ENCODE measurements at places on chromosomes 11 and 22.
A peak's percentile ranks its signal among the peaks of the same experiment; 100 is the strongest.

GRCh38 chr11:128735935-128736605 is 42.2 kb downstream of the FLI1 start:
- DNase-seq, result no peak

DNA sequence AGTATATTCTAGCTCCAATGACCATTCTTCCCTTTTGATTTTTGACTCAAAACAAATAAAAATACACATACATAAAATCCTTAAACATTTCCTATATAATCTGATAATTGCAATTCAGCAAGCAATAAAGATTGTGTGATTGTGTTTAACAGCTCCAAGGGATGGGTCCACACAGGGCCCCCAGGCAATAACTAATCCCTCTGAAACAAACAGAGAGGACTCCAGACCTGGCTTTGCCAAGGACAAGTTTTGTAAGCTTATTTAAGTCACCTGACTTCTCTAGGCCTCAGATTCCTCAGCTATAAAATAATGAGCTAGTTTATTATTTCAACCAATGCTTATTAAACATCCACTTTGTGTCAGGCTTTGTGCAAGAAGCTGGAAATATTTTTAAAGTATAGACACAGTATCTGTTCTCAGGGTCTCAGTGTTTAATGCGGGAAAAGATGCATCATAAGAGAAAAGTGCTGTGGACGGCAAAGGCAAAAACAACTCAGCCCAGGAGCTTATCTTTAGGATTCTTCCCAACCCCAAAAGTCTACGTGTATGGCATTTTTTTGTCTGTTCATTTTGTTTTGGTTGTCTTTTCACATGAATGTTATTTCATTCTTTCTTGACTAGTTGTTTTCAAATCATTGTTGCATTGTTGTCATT is 20.1 kb downstream of the FZD4 start:
- DNase-seq, result no peak

GRCh38 chr11:37571246-37571645 is 973.2 kb upstream of the RAG2 start:
- DNase-seq, result no peak

- DNase-seq, result no peak
Measured at GRCh38 chr11:18106688-18107087, 806 bp upstream of the SAAL1 start.

DNA sequence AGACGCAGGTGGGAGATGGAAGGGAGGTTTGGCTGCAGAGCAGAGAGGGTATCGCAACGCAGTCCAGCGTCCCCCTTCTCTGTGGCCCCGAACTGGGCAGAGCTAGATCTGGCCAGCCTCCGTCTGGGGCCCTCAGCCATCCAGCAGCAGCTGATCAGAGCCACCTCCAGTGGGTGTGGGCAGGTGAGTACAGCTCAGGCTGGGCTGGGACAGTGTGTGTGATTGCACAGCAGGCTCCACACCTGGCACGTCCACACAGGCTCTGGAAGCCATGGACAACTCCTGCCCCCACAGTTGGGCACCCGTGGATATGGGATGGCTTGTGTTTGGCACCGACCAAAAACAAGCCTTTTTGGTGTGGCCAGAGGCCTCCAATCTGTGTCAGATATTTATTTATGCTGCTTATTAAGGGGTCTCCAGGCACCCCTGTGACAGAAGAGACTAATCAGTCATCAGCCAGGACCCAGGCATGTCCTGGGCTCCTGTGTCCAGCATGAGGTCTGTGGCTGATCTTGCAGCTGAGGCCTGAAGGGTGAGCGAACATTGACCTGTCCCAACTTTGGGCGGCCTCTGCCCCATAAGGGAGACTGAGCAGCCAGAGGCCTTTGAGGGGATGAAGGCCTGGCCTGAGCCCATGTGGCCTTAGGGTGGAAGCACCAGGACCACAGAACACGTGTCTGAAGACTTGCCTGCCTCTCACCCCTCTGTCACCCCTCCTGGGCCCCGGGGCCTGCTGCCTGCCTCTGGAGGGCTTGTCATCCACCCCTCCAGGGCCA is 18.6 kb downstream of the POLR3H start:
- no peak for DNase-seq

- no peak for DNase-seq
Measured at GRCh38 chr22:40406063-40406890, 35.9 kb downstream of the SGSM3 start.

DNA sequence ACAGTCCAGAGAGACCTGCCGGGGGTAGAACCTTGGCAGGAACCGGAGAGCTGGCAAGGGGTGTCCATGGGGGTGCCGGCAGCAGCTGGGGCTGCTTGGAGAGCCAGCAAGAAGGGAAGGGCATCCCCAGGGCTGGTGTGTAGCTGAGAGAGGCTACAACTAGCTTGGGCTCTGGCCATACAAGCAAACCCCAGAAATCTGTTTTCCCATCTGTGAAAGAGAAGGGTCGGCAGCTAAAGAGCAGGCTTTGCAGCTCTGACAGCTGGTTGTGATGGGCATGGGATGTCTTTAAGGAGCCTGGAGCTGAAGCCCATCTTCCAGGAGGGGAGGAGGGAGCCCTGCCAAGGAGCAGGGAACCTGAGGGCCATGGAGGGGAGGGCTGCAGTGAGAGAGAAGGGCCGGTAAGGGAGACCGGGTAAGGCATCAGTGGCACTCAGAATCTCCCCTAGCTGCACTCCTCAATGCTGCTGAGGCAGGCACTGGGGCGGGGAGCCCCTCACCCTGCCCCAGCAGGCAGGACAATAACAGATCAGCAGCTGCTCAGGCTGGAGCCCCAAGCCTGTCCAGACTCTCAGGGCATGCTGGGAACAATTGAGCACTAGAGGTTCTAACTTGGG is 3.9 kb downstream of the CHST1 start:
- DNase-seq, result no peak

DNA sequence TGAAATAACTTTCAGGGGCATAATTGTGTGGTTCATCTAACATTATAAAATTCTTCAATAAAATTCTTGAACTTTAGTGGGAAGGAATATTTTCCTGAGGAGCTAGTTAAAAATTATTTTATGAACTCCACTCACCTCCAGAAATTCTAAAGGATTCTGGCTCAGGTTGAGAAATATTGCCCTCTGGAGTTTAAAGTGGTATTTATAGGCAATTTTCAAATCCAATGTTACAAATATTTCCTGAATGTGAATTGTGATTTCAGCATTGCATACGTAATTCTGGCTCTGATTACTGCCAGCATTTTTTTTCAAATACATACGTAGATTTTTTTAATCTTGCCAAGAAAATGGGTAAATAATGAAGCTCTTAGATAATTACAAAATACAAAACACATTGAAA is 598.2 kb upstream of the ANO3 start:
- no peak for DNase-seq

GRCh38 chr11:108142304-108142703 is 20.9 kb downstream of the ACAT1 start:
- no peak for DNase-seq

GRCh38 chr11:76630600-76631281 is 39.8 kb downstream of the LRRC32 start:
- no peak for DNase-seq

- no peak for DNase-seq
Measured at GRCh38 chr22:23037429-23038333, 32.6 kb upstream of the GNAZ start.

GRCh38 chr11:90448256-90448655 is 225.4 kb upstream of the CHORDC1 start:
- no peak for DNase-seq

- DNase-seq, result peak; percentile 91
Measured at GRCh38 chr22:37561212-37562048, 1.1 kb downstream of the CDC42EP1 start.

DNA sequence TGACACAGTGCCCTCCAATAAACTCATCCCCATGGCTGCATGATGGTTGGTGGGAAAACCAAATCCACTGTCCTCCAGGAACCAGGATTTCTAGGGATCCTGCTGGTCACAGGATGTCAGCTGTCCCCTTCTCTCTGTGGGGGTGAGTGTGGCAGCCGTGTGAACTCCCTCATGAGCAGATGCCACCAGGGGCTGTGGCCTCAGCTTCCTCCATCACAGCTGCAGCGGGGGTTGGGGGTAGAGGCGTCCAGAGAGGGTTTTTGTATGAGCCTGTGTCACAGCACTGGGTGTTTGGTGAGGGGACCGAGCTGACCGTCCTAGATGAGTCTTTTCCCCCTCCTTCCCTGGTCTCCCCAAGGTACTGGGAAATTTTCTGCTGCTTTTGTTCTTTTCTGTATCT is 26.4 kb downstream of the IGLL5 start:
- DNase-seq, result no peak

DNA sequence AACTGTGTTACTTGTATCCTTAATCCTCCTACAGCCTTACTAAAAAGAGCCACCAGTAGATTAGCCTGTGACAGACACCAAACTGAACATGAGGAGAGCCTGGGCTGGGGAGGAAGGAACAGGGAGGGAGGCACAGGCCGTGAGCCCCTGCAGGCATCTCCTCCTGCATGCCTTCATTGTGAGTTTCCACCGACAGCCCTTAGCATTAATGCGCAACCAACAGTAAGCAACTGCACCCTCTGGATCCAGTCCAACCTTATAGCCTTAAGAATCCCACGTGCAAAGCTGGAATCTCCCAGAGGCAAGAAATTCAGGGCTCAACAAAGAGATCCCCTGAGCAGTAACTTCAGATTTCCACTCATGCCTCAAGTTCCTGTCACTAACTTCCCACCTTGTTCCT is 84.6 kb downstream of the ETS1 start:
- DNase-seq, result no peak

DNA sequence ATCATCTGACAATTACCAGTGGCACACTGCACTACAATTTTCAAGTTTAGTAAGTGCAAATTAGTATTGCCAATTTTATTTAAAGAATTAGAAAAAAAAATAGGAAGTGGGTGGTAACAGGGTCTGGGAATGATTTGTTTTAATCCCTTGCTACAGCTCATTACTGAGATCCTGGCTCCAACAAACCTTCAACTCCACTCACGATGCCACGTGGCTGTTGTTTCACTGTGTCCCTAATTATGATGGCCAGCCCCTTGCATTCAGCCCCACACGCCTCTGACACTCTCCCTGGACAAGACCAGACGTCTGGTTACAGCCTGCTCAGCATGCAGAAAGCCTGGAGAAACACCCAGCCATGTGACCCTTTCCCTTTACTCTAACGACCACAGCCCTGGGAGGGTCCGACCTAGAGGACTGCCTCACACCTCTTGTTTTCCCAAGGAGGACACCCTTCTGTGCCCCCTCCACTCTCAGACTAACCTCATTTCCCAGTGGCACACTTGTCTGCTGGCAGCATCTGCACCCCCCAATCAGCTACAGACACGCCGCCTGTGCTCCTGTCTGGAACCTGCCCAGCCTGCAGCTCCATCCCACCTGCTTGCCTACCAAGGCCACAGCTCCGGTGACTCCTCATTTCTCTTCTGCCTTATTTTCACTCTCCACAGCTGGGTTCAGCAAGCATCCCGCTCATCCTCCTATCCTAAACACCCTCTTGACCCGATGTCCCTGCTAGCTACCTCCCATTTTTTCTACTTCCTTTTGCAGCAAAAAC is 18.5 kb upstream of the SLC25A1 start:
- DNase-seq, result no peak

DNA sequence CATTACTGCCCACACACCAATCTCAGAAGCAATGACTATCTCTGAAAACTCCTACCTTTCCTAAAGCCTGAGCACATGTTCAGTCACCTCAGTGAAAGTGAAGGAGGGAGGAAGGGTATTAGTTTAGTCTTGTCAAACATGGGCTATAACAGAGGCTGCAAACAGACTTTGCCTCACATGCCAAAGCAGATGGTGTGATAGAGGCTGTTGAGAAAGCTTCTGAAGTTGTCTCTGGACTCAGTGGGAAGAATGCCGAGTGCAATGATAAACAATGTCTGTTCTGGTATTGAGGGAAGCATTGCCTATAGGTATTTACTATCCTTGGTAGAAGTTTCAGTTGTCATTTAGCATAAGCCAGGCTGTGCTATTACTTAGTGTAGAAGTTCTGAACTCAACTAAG is 314.5 kb upstream of the CCDC90B start:
- DNase-seq, result no peak

- DNase-seq, result no peak
Measured at GRCh38 chr11:72100462-72100861, 2.6 kb downstream of the LAMTOR1 start.

DNA sequence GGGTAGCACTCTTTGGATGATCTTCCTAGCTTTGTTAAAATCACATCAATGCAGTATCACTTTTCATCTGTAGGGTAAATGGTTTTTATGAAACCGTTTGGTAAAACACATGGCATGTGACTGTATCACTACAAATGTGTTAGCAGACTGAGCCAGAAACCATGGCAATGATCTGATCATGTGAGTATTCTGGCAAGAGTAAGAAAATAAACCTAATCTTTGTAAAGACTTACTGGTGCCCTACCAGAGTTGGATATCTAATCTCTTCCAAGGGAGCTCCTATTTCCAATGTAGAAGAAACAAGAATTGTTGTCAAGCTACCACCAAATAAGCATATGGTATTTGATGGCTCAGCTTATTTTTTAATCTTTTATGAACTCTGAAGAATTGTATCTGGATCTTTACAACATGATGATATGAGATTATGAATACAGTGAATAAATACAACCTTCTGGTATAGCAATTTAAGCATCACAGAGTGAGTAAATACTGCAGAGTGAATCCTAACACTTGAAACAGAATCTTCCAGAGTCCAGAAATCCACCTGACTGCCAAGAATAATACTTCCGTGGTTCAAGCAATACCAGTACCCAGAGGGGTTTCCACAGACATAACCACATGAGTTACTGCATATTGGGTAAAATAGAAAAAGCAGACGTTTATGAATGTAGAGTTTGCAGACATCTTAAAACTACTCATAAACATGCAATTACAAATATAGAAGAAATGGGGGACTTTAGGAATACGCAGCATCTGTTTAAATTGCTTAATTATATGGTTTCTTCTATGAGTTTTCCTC is 238.8 kb downstream of the TTC28 start:
- DNase-seq, result no peak

GRCh38 chr11:119350302-119350701 is 3.8 kb upstream of the MFRP start:
- DNase-seq, result no peak

- DNase-seq, result no peak
Measured at GRCh38 chr11:42837994-42838393, 473.8 kb upstream of the API5 start.

DNA sequence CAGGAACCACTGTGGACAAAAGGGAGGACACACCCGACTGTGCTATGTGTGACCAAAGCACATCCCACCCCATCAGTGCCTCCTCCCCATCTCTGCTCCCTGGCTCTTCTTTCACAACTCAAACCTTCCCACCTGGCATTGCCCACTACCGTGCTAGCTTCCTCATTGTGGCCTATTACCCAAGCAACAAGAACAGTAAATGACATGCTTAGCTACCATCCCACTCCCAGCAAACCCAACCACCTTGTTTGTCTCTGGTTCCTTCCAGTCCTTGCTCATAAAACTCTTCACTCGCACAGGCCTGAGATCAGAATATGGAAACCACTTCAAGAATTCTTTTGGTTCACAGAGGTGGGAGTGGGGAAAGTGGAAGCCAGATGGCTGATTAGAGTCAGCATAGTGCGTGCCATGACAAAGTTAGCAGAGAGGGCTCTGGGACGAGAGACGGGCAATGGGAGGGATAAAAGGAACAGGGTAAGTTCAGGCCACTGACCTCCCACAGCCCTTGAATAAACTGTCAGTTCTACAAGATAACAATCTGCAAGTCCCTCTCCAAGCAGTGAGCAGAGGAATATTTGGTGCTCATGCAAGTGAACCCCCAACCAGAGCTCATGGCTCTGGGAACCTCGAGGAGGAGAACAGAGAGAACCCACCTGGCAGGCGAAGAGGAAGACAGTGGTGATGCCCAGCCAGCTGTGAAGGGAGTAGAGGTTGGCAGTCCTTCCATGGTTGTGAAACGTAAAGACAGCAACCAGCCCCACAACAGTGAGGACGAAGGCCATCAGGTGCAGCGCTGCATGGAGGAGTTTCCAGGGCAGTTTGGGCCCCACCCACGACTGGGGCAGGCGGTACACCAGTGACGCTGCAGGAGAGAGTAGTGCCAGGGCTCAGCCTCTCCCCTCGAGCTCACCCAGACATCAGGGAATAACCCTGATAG is 8.3 kb downstream of the CYB561A3 start:
- no peak for DNase-seq
